ENCODE measurements at places on chromosomes 4 and X. TPM values are rescaled to one million over a fixed set of nuclear protein-coding genes. Genes with fewer than 3 reads are reported as not detected.

Gene LRP2BP
- total RNA-seq: 0.76 TPM

Gene PDZD11
- 42.8 TPM for total RNA-seq

Gene NAT8L
- total RNA-seq: 0.13 TPM

Gene HTRA3
- total RNA-seq: 5.4 TPM

Gene SSX4
- total RNA-seq: not detected

Gene RNF150
- total RNA-seq: 3.3 TPM

Data from smooth muscle cell of the pulmonary artery (primary cell).